ENCODE measurements at places on chromosomes 16 and 17.

DNA sequence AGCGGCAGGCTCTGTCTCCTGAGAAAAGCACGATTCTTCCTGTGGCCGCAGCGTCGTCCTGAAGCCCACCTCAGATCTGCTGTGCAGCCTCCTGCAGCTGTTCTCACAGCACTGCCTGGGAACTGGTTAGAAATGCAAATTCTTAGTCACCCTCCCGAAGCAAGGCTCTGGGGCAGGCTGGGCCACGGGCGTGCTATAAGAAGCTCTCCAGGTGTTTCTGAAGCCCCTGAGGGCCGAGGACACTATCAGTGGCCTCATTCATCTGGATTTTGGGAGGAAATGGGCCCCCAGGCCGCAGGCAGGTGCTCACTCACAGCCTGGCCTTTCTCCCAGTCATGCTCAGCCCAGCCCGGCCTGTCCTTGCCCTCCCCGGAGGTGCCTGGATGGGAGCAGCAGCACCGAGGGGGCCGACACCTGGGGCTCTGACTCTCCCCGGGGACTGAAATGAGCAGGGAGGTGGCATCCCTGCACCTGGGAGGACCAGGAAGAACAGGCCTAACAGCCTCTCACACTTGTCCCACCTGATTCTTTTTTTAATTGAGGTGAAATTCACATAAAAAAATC lies 10.4 kb upstream of the NLRC3 start:
- DNase-seq, result no peak

DNA sequence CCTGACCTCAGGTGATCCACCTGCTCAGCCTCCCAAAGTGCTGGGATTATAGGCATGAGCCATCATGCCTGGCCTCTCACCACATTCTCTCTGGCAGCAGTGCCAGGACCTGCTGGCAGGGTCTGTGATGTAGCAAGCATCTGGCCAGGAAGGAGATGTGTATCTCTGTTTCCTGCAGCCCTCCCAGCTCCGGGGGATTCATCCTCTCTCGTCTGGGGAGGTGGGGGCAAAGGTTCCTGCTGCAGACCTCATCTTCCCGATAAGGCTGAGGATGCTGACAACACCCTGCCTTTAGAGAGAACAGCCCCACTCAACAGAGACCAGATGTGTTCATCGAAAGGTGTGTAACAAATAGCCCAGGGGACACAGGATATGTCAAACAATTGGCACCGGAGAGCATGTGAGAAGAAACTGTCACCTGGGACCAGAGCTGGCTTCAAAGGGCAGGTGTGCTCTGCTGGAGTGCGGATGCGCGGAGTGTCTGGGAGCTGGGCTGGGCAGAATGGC lies 54.8 kb upstream of the SEC14L1 start:
- DNase-seq, result no peak

GRCh38 chr17:49899191-49899485 lies 51.3 kb upstream of the TAC4 start:
- DNase-seq, result no peak

GRCh38 chr17:67487506-67487905 lies 110.4 kb downstream of the PITPNC1 start:
- no peak for DNase-seq

GRCh38 chr17:70786081-70786480 lies 616.7 kb downstream of the KCNJ2 start:
- DNase-seq, result no peak

DNA sequence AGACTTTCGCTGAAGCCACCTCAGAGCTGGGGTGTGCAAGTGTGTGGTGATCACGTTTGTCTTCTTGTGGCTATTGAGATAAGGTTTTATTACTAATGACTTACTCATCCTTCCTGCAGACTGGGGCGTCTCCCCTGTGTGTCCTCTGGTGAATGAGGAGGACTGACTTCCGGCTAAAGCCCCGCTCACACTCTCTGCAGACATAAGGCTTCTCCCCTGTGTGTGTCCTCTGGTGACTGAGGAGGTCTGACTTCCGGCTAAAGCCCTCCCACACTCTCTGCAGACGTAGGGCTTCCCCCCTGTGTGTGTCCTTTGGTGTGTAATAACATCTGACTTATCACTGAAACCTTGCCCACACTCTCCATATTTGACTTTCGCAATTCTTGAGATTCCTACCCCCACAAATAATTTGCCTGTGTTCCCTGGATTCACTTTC lies 19.4 kb downstream of the PRDM7 start:
- no peak for DNase-seq

DNA sequence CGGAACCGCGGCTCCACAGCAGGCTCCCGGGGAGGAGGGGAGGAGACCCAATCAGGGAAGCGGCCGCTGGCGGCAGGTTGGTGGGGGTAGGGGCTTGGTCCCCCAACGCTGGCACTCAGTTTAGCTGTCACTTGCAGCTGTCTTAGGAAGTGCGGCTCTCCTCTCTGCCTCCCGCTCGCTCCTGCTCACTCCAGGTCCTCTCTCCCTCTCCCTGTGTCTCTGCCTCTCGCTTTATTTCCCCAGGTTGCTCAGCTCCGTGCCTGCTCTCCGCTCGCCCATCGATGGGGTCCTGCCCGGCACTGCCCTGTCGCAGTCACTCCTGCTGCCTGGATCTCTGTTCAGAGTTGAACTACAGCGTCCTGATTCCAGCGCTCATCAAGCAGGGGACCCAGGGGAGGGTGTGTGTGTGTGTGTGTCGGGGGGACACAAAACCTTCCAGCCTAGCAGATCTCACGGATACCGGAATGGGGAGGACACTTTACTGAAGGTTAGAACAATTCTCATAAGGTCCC lies 145.6 kb downstream of the ENGASE start:
- DNase-seq, result no peak

- no peak for DNase-seq
Measured at GRCh38 chr17:75338335-75338734, 49.1 kb upstream of the SLC25A19 start.

- no peak for DNase-seq
Measured at GRCh38 chr16:27298132-27298531, 15.6 kb upstream of the IL4R start.

DNA sequence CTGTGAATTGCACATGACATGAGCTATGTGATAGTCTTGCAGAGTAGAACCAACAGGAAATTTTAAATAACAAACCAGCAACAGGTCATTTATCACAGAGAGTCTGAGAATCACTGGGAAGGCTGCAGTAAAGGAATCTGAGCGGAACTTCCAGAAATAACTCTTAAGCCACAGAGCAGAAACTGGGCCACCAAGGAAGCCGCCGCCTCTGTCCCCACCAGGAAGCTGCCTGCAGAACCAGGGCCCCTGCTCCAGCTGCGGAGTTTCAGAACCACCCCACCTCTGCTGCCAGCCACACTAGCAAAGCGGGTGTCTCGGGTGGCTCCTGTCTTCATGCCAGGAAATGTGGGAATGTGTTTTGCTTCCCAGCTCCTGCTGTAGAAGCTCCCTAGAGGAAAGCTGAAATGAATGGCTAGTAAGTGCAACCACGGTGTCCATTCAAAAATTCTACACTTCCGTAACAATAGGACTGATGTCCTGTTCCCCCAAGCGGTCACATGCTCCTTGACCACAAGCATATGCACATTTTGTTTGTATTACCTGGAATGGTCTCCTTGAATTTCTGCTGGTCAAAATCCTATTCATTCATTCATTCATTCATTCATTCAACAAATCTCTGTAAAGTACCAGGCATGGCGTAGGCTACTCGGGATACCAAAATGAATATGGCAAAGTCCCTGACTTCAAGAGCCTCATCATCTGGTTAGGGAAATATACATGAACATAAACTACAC lies 7.7 kb upstream of the ITPRIPL2 start:
- no peak for DNase-seq

DNA sequence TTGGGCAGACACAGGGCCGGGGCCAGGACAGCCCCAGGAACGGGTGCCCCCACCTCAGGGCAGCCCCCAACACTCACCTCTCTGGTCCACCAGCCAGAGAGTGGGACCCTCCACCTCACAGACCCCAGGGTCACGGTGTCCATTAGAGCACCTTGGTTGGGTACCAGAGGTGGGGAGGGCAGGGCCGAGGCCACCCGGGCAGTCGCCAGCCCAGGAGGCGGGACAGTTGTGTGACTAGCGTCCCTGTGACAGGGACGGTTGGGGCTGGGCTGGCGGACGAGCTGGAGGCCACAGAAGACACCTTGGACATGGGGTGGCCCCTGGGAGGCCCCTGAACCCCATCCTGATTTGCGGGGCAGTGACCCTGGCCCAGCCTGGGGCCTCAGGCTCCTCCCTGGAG lies 11.7 kb upstream of the C1QTNF8 start:
- DNase-seq, result no peak

GRCh38 chr16:71971571-71971970 lies 28.6 kb downstream of the PKD1L3 start:
- no peak for DNase-seq

GRCh38 chr16:88596483-88596882 lies 26.3 kb downstream of the ZC3H18 start:
- DNase-seq, result no peak

DNA sequence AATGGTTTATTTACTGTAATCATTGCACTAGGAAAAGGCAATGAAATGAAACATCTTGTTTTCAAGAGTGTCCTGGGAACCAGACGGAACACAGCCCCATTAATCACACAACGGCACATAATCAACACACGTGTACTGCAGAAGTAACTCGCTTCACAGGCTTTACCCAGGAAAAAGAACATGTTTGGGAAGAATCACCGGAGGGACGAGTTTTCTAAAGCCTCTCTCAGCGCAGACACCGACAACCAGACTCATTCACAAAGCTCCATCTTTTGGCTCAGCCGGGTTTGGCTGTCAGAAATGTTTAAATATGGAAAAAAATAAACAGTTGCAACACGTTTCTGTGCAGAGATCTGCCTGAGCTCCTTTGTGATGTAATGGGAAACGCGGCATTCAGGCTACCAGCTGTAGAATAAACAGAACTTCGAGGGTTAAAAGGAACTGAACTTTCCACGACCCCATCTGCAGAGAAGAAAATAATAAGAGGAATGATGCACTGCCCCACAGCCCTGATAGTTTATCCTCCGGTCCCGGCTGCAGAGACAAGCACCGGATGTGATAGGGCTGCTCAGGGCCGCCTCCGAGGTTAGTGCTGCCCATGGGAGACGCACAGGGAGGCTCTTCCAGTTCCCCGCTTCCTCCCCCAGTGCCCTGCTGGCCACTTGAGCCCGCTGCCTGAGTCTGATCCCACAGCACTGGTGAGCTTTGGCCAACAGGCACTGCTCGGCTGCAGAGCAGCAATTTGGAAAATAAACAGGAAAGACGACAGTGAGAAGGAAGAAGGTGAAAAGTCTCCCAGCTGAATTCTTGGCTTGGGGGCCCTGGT lies 119.8 kb downstream of the HIC1 start:
- no peak for DNase-seq

DNA sequence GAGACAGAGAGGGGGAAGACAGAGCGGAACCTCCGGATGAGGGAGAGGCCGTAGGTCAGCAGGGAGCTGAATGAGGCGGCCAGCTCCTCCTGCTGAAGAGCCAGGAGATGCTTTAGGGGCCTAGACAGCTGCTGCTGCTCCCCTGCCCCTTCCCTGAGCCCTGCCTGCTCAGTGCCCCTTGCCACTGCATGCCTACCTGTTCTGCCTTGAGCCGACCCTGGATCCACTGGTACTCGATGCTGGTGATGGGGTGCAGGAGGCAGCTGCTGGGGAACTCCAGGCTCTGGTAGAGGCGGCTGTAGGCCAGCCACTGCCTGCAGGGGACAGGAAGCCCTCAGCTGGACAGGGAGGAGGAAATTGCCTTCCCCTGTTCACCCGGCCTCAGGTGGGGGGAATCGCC lies 7.6 kb downstream of the UNC13D start:
- DNase-seq, result no peak

DNA sequence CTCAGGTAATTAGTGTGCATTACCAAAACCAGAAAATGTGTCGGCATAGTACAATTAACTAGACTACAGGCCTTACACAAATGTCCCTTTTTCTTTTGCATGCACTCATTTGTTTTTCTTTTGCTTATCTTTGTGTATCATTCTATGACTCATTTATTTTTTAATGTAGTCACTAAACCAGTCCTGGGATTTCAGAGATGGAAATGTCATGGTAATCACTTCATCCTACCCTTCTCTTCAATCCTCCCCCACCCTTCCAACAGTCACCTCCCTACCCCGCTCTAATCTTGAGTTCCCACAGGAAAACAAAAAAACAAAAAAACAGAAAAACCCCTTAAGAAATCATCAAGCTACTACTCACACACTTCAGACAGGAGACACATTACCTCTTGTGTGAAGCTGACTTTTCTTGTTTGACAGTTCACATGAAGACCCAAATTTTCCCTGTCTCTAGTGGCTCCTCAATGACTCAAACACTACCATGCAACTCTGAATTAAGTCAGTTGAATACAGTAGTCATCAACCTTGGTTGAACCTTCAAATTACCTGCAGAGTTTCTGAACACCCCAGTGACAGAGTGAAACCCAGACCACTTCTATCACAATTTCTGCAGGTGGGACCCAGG lies 242.4 kb upstream of the SALL1 start:
- DNase-seq, result no peak

DNA sequence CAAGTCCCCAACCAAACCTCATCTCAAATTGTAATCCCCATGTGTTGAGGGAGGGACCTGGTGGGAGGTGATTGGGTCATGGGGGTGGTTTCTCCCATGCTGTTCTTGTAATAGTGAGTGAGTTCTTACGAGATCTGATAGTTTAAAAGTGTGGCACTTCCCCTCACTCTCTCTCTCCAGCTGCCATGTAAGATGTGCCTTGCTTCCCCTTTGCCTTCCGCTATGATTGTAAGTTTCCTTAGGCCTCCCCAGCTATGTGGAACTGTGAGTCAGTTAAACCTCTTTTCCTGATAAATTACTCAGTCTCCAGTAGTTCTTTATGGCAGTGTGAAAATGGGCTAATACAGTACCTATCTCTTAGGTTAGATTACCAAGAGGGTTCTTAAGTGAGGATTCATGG lies 5.8 kb downstream of the PMFBP1 start:
- no peak for DNase-seq

- no peak for DNase-seq
Measured at GRCh38 chr16:88588754-88589153, 18.6 kb downstream of the ZC3H18 start.

DNA sequence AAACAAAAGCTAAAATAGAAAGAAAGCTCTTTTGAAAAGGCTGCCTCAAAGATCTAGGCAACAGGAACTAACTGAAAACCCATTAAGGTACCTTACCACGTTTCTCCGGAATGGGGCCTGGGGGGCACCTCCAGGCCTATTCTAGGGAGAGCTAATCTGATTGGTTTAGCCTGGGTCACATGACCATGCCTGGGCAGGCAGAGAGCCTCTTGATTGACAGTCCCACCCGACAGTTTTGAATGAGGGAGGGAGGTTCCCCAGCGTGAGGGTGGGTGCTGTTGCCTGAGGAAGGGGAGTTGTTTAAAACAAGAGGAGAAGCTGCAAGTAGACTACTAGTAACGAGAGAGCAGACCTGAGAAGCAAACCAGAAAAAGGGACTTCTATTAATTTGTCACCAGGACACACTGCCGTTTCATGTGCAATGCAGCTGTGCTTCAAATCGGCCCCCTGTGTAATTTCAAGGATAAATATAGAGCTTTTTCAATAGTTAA lies 143.4 kb upstream of the HS3ST2 start:
- no peak for DNase-seq

Measured in activated CD4-positive, alpha-beta T cell treated with anti-CD3 and anti-CD28 coated beads, Interleukin-2, amount 50 U/mL, for 4 hours (primary cell).